ENCODE measurements at places on chromosomes 7 and 10. TPM values are rescaled to one million over a fixed set of nuclear protein-coding genes. Genes with fewer than 3 reads are reported as not detected.

OR2A7 gene
- 1.9 TPM for total RNA-seq

- peaks cover 3% of the 10 kb centered on the region for H3K4me1 ChIP-seq
- 0 out of 2 replicates have a peak overlapping the region, but pooled peaks have one; percentile 45 for H3K27ac ChIP-seq
- H3K36me3 ChIP-seq, result peaks cover 25% of the 10 kb centered on the region
- H3K27me3 ChIP-seq, result no peaks in the 10 kb centered on the region
These were observed 794 bp downstream of the PCGF6 start for GRCh38 chr10:103350175-103350516.

GRCh38 chr10:132406750-132407149, 9.8 kb downstream of the PWWP2B start:
- no peaks in the 10 kb centered on the region for H3K27me3 ChIP-seq
- H3K4me3 ChIP-seq, result no peak overlapping the region
- no peak for DNase-seq
- peaks cover 8% of the 10 kb centered on the region for H3K36me3 ChIP-seq

DNA sequence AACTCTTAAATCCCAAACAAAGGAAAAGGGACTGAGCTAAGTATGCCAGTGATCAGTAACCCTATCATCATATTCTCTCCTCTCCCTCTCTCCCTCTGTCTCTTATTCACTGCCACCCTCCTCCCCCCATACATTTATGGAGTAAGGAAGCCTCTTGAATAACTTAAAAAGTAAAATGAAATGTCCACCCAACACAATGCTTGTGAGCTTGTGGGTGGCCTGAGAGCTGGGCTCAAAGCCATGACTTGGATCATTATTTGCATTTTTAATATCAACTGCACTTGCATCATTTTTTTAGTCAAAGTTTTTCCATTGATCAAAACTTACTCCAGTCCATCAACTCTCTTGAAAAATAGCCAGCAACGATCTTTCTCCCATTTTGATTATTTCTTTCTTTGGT, 46.8 kb downstream of the FAM107B start:
- no peaks in the 10 kb centered on the region for H3K4me1 ChIP-seq
- DNase-seq, result no peak
- H3K4me3 ChIP-seq, result no peak overlapping the region
- no peak overlapping the region for H3K27ac ChIP-seq
- H3K27me3 ChIP-seq, result no peaks in the 10 kb centered on the region
- H3K36me3 ChIP-seq, result no peaks in the 10 kb centered on the region

GRCh38 chr7:78437118-78437517, 638.5 kb downstream of the PHTF2 start:
- no peak for DNase-seq
- H3K4me3 ChIP-seq, result no peak overlapping the region
- H3K36me3 ChIP-seq, result no peaks in the 10 kb centered on the region
- H3K4me1 ChIP-seq, result no peaks in the 10 kb centered on the region
- no peak overlapping the region for H3K27ac ChIP-seq

GDF2 gene
- not detected for total RNA-seq

DNA sequence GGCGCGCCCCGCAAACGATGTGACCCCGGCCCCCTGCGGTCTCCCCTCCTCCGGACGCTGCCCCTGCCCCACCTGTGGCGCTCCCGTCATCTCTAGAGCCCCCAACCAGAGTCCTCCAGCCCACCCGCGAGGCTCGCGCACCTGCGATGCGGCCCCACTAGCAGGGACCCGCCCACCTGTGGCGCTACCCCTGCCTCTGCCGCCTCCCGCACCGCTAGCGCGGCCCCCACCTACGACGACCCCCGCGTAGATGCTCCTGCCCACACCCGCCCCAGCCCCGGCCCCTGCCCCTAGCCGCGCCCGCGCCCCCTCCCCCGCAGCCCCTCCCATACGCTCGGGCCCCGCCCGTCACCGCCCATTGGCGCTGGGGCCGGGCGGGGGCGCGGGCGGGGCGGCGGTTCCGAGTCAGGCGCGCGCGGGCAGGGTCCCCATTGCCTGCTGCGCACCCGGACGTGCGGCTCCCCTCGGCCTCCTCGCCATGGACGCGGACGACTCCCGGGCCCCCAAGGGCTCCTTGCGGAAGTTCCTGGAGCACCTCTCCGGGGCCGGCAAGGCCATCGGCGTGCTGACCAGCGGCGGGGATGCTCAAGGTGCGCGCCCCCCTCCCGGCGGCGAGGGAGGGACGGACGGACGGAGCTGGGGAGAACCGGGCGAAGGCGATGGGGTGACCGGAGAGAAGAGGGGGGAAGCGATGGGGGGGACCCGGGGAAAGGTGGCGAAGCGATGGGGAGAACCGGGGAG, at the start of gene PFKP:
PFKP (plus strand) TSS at position 431 of the 741 bp plus-strand sequence; CDS start at position 479, 48 bp downstream.
- H3K27ac ChIP-seq, result no peak within 1 kb of the TSS
- peak within 1 kb of the TSS; percentile 100 for H3K4me3 ChIP-seq
- H3K27me3 ChIP-seq, result peaks cover 15% of the 10 kb centered on the region
- DNase-seq, result peak; percentile 74
- H3K4me1 ChIP-seq, result peaks cover under 1% of the 10 kb centered on the region

Data from H1 (cell line).